ENCODE measurements at places on chromosomes 11 and 22. TPM values are rescaled to one million over a fixed set of nuclear protein-coding genes. Genes with fewer than 3 reads are reported as not detected.

Gene NXPE4
- not detected for total RNA-seq

Gene KIF18A
- 3.0 TPM for total RNA-seq

Gene MS4A12
- total RNA-seq: not detected

Gene MMP11
- total RNA-seq: 51.5 TPM

Gene ASCL2
- not detected for total RNA-seq

Gene TRIM68
- 12.5 TPM for total RNA-seq

Gene OTOG
- 0.10 TPM for total RNA-seq

Gene MAFF
- total RNA-seq: 8.7 TPM

Gene NUMA1
- total RNA-seq: 177 TPM

Gene PATE2
- not detected for total RNA-seq

DNA sequence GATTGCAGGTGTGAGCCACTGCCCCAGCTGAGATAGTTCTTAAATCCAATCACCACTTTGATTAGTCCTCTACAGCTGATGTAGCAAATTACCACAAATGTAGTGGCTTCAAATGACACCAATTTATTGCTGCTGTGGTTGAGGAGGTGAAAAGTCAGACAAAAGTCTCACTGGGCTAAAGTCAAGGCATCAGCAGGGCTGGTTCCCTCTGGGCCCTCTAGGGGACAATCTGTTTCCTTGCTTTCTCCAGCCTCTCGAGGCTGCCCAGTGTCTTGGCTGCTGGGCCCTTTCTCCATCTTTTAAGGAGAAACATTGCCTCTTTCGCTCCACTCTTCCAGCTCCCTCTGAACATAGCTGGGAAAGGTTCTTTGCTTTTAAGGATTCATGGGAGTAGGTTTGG, 50.5 kb upstream of the SHANK2 start:
- no peak for DNase-seq

GRCh38 chr11:2436013-2436520, 8.2 kb downstream of the TRPM5 start:
- DNase-seq: no peak

DNA sequence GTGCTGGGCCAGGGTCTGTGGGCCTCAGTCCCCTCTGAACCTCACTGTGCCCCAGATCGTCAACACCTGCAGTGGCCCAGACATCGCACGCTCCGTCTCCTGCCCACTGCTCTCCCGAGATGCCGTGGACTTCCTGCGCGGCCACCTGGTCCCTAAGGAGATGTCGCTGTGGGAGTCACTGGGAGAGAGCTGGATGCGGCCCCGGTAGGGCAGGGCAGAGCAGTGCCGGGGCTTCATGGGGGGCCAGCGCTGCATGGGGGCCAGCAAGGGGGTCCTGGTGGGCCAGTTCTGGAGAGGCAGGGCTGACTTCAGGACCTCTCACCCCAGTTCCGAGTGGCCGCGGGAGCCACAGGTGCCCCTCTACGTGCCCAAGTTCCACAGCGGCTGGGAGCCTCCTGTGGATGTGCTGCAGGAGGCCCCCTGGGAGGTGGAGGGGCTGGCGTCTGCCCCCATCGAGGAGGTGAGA, 16.3 kb downstream of the EPS8L2 start:
- DNase-seq: no peak

GRCh38 chr11:126281666-126282175, 1.2 kb upstream of the TIRAP start:
- DNase-seq: no peak

DNA sequence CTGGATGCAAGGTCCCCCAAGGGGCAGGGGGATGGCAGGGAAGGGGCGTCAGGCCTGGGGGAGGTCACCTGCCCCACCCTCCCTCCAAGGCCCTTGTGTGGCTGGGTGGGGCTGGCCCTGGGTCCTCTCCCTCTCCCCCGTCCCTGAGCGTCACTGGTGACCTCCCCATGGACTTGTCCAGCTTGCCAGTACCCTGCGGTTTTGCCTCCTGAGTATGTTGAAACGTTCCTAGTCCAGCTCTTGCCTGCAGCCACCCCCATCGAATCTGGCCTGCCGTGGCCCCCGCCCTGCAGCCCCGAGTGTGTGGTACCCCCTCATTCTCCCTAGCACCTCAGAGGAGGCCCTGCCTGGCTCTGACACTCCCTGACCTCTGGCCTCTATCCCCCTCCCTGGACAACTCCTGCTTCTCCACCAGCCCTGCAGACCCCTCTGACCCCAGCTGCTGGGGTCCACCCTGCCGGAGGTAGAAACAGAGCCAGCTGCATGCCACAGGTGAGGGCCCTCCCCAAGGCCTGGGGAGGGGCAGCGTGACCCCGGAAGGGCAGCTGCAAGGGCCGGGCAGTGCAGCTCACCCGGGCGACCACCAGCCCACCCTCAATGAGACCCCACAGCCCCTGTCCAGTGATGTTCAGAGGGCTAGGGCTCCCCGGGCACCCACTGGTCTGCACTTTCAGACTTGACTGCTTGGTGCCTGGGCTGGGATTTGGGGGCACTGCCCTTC, 4.1 kb upstream of the MUC6 start:
- no peak for DNase-seq

DNA sequence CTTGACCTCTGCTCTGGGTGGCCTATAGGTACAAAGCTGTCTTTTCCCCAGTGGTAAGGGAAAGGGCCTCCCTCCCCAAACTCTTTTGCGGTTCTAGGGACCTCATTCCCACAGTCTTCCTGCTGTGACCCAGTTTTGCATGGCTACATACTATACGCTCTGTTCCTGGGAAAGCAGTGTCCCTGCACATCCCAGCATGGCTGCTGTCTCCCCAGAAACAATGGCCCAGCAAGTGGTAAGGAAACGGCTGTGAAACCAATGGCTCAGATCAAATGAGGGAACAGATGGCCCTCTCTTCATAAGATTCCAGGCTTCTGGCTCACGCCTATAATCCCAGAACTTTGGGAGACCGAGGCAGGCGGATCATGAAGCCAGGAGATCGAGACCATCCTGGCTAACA, 41.1 kb downstream of the RPL27A start:
- DNase-seq: no peak

- peak; percentile 52 for DNase-seq
Measured at GRCh38 chr11:62980133-62980760, 4.5 kb downstream of the SLC22A6 start.

DNA sequence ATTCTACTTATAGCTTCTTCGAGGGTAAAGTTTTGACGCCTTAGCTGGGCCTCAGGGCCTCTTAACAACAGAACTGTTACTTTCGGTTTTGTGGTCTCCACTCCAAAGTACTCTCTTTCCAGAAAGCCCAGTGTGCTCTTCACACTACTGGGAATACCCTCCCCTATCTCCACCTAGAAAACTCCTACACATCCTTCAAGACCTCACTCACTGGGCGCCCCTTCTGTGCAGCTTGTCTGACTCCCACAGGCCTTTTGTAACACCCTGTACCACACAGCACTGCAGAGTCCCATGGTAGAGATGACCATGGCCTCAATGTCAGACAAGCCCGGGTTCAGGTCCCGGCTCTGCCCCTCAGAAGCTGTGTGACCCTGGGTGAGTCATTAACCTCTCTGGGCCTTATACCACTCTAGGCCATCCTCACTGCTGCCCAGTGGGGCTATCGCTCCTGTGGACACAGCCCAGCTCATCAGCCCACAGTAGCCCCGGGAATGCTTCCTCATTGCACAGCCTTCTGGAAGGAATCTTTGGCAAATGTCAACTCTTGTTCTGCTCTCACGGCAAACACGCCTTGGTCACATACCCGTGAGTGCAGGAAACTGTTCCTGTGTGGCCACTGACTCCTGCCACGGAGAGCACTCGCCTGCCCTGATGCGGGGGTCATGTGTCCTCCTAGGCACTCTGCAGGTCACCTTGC, 51.4 kb downstream of the SHISAL1 start:
- no peak for DNase-seq

GRCh38 chr11:85661972-85662664, 2.8 kb downstream of the CREBZF start:
- DNase-seq: peak; percentile 14

GRCh38 chr11:96318399-96318798, 24.6 kb downstream of the MAML2 start:
- DNase-seq: no peak

DNA sequence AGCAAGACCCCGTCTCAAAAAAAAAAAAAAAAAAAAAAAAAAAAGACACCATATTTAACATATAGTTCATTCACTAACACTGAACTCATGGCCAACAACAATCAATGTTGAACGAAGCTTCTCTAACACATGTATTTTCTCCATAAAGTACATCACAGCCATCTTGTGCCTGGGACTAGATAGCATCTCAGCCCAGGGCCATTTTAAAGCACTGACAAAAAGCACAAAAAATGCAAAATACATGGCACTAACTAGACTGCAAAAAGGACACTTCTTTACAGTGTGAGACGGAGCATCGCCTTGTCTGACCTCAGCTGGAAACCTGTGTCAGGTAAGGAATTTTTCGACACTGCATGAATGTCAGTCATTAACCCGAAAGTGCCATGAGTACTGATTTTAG, 23.3 kb downstream of the KIAA0930 start:
- no peak for DNase-seq

DNA sequence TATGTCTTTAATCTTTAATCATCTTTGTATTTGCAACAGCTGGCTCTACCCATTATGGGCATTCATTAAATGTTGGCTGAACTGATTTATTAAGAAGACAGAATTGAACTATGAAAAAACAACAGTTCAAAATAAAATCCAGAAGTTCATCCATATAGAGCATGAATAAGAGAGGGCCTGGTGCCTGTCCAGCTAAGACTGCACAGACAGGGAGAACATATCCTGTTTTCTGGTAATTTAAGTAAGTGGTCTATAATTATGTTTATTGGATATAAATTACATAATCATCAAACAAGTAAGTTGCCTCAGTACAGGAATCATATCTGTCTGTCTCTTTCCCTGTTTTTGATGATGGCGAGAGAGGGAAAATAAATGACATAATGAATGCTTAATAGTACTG, 137.2 kb downstream of the RBFOX2 start:
- no peak for DNase-seq

- DNase-seq: no peak
Measured at GRCh38 chr22:47549741-47550340, 787.4 kb downstream of the TBC1D22A start.

GRCh38 chr22:20618488-20618887, 111.1 kb downstream of the MED15 start:
- no peak for DNase-seq

GRCh38 chr22:41327124-41327523, 25.8 kb downstream of the ZC3H7B start:
- peak; percentile 71 for DNase-seq

GRCh38 chr11:61514050-61514917, 5.7 kb downstream of the LRRC10B start:
- DNase-seq: peak; percentile 27

DNA sequence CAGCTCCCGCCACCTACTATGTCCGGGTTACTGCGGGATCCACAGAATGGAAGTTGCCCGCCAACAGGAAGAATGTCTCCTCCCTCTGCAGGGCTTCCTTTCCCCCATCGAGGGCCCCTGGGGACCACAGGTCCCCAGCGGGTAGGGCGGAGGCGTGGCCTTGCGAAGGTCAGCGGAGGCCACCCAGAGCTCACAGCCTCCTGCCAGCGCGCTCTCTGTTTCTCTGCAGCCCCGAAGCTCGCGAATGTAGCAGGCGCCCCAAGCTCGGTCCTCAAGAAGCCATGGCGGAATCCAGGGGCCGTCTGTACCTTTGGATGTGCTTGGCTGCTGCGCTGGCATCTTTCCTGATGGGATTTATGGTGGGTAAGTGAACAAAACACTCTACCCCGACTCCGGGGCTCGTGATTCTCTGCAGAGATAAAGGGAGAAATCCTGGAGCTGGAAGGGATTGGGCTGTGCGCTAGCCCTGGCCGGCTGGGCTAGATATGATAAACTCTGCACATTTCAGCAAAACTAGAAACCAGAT, at the start of gene NAALAD2:
Gene NAALAD2, plus strand, starts transcription at position 186 of the 526 bp plus-strand sequence. Its CDS starts 96 bp downstream, at position 282.
- peak; percentile 38 for DNase-seq

- no peak for DNase-seq
Measured at GRCh38 chr22:28021116-28021997, 102.3 kb upstream of the PITPNB start.

- DNase-seq: no peak
Measured at GRCh38 chr11:114158886-114159285, 99.4 kb downstream of the ZBTB16 start.

GRCh38 chr11:130323452-130324450, 9.0 kb upstream of the ZBTB44 start:
- no peak for DNase-seq

DNA sequence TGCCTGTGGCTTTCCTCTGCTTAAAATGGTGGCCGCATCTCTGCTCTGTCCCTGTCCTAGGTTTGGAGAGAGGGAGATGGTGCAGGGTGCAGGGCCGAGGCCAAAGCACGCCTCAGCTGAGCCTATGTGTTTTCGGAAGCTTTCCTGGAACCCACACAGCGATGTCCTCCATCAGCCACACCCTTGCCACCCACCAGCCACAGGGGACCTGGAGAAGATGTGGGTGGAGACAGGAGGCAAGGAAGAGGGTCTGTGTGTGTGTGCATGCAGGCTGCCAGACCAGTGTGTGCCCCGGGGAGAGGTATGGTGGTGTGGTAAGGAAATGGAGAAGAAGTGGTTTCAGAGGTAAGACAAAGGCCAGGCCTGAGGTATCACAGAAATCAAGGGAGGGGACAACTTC, 155.7 kb downstream of the TBC1D22A start:
- DNase-seq: no peak

- no peak for DNase-seq
Measured at GRCh38 chr22:23431337-23432072, 148.6 kb downstream of the IGLL1 start.

GRCh38 chr11:14425621-14426020, 66.6 kb upstream of the RRAS2 start:
- no peak for DNase-seq

DNA sequence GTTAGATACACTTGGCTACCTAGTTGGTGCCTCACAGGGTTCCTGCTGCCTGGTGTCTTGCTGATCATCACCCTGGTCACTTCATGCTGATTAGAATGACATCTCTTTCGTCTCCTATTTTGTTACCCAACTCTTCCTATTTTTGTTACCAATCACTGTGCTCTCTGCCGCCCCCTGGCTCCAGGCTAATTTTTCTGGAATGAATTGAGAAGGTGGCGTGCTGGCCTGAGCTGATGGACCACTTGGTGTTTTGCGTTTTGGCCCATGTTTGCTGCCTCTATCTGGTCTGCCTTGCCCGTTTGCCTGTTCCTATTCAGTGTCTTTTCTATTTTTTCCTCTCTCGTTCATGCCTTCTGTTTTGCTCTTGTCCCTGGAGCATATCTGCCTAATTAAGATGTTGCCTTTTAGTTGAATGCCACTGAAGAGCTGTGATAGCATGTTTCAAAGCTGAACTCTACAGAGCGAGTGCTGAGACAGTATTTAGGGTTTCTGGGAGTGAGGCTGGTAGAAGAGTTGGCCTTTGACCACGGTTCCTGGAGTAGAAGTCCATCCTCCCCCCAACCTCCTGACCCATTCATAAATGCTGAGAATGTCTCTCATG, 5.9 kb upstream of the ATF4 start:
- DNase-seq: peak; percentile 64

GRCh38 chr11:63869171-63869591, 30.3 kb downstream of the MARK2 start:
- DNase-seq: no peak
